ENCODE measurements at places on chromosomes 16 and 17.

- DNase-seq, result no peak
Observed at GRCh38 chr16:78179666-78180065, 80.2 kb downstream of the WWOX start.

DNA sequence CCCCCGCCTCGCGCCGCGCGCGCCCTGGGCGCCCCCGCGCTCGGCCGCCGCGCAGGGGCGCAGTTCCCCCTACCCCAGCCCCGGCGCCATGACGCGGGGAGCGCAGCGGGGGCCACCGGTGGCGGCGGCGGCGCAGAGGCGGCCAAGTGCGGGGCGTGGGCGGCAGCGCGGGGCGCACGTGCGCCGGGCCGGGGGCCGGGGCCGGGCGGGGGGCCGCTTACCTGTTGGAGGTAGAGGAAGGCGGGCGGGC lies 108.3 kb downstream of the ENGASE start:
- DNase-seq, result no peak

- peak; percentile 90 for DNase-seq
Observed at GRCh38 chr16:15811481-15812400, 45.1 kb downstream of the MYH11 start.

- no peak for DNase-seq
Observed at GRCh38 chr16:11792410-11793241, 4.4 kb downstream of the ZC3H7A start.

DNA sequence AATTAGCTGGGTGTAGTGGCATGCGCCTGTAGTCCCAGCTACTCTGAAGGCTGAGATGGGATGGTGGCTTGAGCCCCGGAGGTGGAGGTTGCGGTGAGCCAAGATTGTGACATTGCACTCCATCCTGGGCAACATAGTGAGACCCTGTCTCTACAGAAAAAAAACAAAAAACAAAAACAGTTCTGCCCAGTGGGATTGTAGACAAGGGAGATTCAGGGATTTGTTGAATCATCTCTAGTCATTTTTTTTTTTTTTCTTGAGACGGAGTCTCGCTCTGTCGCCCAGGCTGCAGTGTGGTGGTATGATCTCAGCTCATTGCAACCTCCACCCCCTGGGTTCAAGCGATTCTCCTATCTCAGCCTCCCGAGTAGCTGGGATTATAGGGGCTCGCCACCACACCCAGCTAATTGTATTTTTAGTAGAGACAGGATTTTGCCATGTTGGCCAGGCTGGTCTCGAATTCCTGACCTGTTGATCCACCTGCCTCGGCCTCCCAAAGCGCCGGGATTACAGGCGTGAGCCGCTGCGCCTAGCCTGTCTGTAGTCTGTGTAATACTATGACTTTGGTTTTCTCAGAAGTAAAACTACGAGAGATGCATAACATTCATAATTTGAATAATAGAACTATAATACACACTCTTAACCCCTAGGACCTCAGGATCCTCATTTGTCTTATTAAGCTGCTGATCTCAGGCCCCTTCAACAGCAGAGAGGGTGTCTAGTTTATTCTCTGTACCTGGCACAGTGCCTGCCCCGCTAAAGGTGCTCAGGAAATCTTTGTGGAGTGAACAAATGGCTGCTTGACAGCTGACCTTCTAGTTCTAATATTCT lies 1.4 kb downstream of the TEN1 start:
- DNase-seq, result no peak

DNA sequence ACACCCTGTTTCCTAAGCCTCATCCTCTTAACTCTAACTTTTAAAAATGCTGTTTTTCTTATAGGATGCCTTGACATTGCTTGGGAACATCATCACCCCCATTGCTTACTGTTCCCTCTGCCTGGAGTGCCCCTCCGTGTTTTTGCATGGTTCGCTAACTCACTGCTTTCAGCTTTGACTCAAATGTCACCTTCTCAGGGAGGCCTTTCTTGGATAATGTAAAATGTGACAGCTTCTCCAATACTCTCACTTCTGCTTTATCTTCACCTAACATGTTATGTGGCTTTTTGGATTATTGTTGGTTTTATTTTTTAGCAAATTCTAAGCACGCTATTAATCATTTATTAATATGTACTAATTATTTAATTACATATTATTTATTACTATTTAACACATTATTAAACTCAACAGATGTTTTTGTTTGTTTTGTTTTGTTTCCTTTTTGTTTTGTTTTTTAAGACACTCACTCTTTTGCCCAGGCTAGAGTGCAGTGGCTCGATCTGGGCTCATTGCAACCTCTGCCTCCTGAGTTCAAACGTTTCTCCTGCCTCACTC lies 3.8 kb downstream of the CRYM start:
- DNase-seq, result no peak

DNA sequence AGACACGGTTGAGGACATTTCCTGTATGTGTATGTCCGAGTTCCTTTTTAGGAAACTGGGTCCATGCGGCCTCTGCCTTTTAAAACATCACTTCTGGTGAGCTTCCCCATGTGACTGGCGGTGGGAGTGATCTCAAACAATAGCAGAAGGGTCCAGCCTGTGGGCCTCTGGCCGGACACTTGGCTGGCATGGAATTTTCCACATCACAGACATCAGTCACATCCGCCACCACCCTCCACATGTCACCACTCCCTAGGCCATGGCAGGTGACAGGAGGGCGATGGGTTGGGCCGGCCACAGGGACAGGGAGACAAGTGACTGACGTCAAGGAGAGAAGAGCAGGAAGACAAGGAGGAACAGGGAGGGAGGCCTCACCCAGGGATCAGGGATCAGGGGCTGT lies 83.7 kb downstream of the DNAH17 start:
- no peak for DNase-seq

GRCh38 chr17:79048826-79049755 lies 25.1 kb downstream of the C1QTNF1 start:
- no peak for DNase-seq

DNA sequence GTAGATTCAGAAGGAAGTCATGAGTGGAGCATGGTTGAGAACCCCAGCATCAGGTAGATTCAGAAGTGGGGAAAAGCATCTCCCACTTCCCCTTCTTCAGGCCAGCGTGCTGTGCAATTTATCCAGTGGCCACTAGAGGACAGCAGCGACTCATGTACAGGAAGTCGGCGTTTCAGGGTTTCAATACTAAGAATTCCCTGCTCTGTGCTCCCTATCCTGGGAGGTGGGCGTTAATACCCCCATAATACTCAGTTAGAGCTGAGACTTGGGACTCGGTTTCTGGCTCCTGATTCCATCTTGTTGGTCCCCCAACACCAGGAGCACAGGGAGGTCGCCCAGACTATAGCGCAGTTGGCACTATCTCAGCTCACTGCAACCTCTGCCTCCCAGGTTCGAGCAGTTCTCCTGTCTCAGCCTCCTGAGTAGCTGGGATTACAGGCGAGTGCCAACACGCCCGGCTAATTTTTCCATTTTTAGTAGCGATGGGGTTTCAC lies 75.3 kb upstream of the AMZ2 start:
- peak; percentile 53 for DNase-seq

- no peak for DNase-seq
Observed at GRCh38 chr16:8708536-8708935, 34.1 kb downstream of the ABAT start.

GRCh38 chr17:46139432-46140210 lies 53.6 kb downstream of the KANSL1 start:
- no peak for DNase-seq

DNA sequence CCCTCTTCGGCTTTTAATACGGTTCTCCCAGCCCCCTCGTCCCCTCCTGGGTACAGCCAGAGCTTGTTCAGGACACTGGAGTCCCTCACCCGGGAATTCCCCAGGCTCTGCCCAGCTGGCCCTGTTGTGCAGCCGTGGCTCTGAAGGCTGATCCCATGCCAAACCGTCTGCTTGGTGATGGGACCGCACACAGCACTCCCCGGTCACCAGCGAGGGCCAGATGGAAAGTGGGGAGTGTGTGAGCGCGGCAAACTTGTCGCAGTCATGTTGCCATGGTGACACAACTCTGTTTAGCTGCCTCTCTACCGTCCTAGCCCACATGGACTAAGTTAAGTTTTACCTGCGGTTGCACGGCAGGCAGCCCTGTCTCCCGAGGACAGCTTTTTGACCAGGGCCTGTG lies 107.9 kb downstream of the RAP1GAP2 start:
- DNase-seq, result peak; percentile 38

DNA sequence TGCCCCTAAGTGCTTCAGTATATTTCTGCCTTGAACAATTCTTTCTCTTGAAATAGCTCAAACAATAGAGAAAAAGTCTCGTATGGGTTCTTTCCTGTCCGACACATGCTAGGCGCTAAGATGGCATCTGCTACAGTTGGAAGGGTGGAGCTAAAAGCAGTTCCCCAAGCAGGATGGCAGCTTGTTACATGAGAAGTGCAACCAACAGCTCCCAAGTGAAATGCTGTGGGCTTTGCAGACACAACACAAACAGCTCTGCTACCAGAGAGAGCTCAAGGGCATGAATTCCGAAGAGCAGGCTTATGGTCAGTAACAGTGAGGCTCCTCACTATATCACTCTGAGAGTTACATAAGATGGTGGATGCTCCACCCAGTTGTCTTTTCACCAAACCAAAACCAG lies 83.8 kb downstream of the VPS53 start:
- DNase-seq, result no peak

- DNase-seq, result no peak
Observed at GRCh38 chr17:62188713-62189112, 123.6 kb upstream of the MED13 start.

- no peak for DNase-seq
Observed at GRCh38 chr16:18942061-18942460, 15.9 kb upstream of the SMG1 start.

GRCh38 chr16:70778901-70779309 lies 22.1 kb downstream of the VAC14 start:
- DNase-seq, result peak; percentile 92

DNA sequence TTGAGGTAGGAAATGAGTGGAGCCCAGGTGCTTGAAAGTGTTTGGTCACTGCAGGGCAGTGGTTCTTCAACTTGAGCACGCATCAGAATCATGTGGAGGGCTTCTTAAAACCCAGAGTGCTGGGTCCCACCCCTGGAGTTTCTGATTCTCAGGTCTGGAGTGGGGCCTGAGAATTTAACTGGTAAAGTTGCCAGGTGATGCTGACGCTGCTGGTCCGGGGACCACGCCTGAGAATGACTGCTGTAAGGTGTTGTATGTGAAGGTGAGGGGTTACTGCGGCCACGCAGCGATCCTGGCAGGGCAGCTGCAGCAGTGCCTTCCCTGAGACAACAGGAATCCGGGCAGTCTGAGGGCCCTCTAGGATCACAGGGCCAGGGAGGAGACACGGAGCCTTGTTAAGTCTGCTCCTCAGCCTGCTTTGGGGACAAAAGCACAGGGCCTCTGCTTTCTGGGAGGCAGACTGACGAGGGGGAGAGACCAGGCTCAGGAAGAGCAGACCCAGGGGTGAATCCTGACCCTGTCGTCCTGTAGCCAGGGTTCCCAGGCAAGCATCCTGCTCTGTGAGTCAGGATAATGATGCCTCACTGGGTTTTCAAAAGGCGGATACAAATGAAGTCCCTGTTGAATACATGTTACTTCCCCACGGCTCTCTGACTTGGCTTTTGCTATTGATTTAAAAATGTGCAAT lies 16.2 kb downstream of the CCDC42 start:
- DNase-seq, result no peak

GRCh38 chr16:72974142-72974769 lies 73.7 kb downstream of the ZFHX3 start:
- no peak for DNase-seq

- no peak for DNase-seq
Observed at GRCh38 chr16:88809068-88809675, 2.6 kb downstream of the APRT start.

- DNase-seq, result no peak
Observed at GRCh38 chr16:78641433-78641832, 542.0 kb downstream of the WWOX start.

GRCh38 chr17:4893721-4894560 lies 5.4 kb upstream of the C17orf107 start:
- no peak for DNase-seq

- no peak for DNase-seq
Observed at GRCh38 chr16:15942931-15943690, 6.3 kb upstream of the ABCC1 start.

GRCh38 chr17:48589060-48589830 lies 796 bp downstream of the HOXB3 start:
- DNase-seq, result no peak

GRCh38 chr17:352421-353212 lies at the start of gene RPH3AL:
Gene RPH3AL, minus strand, starts transcription at chr17:352807. Its CDS starts 25,264 bp downstream, at chr17:327543.
- DNase-seq, result peak; percentile 49

GRCh38 chr17:57138956-57139576 lies 54.0 kb downstream of the AKAP1 start:
- DNase-seq, result no peak

- DNase-seq, result no peak
Observed at GRCh38 chr16:4673387-4674046, 19.8 kb upstream of the NUDT16L1 start.
